Stimulated activated CD8-positive, alpha-beta memory T cell treated with anti-CD3 and anti-CD28 coated beads, Interleukin-4, amount 100 ng/mL, for 48 hours (primary cell): ENCODE measurements at places on chromosomes 7 and 10.

GRCh38 chr10:5779730-5780129, 33.5 kb downstream of the GDI2 start:
- no peak for DNase-seq

- DNase-seq, result no peak
These were observed 849.9 kb upstream of the GHITM start for GRCh38 chr10:83289373-83289772.

GRCh38 chr7:112692333-112692732, 97.9 kb downstream of the TMEM168 start:
- DNase-seq, result no peak

DNA sequence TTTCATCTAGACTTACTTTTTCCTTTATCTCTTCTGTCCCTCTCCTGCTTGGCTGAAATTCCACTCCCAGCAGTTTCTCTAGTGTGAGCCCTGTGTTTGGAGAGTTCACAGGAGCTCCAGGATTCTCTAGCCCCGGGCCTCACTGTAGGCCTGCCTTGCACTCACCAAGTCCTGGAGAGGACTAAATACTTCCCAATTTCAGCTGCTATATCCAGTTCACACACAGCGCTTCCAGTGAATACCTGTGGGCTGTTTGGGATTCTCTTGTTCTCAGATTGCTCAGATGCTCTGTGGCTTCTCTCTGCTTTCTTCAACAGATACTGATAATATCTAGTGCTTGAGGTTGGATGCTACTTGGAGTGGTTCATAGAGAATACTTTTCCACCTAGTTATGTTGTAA, 46.0 kb downstream of the MINPP1 start:
- DNase-seq, result no peak
